ENCODE measurements at places on chromosomes 5 and 9.

- no peak for DNase-seq
Observed at GRCh38 chr9:15155323-15155722, 151.7 kb downstream of the TTC39B start.

DNA sequence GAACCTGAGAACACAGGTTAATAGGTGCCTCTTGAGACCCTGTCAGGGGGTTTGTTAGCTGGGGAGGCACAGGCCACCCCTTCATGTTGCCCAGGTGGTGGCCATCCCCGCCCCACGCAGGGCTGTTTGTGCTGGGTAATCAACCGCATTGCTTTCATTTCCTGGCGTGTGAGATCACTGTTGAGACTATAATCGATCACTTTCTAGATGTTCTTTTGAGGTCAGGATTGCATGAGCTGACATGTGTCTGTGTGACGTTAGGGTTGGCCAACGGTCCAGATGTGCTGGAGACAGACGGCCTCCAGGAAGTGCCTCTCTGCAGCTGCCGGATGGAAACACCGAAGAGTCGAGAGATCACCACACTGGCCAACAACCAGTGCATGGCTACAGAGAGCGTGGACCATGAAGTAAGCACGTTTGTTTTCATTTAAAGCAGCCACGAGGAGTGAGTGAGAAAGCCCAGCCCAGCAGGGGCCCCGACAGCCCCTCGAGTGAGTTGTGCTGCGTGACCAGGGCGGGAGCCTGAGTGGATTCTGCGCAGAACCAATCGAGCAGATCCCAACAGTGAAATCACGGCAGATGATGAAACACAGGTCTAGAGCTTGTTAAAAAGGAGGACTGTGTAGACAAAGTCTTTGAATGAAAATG lies 115.0 kb upstream of the CACNA1B start:
- DNase-seq = no peak

DNA sequence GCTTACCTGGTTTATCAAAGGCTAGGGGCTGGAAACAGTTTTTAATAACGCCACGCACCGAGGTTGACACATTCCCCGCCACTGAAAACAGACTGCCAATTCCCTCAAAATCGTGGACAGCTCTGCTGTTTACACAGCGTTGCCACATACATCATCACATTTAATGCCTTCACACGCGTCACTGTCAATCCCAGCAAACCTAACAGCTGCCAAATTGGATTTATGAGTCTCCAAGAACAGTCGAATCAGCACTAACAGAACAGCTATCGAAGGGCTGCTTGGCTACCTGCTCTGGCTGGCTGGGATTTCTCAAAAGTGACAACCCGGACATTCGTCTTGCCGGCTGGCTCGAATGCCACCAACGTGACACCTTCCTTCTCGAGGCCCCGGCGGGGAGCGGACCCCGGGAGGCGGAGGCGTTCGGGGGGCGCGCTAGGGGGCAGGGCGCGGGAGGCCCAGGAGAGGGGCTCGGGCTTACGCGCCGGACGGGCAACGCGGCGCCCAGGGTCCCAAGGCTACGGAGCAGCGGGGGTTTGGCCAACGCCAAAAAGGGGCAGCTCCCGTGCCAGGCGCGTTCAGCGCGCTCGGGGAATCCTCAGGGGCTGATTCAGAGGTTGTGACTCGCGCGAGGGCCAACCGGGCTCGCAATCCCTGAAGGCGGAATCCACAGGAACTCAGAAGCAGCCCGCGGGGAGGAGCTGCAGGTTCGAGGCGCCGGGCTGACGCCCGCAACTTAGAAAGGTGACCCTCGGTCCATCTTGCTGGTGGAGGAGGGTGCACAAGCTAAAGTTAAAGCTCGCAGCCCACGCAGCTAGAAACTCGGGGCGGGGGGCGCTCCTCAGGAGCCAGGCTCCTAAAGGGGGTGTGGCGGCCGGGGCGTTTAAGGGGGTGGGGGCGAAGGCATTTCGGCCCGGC lies 1.2 kb downstream of the CDC14B start:
- DNase-seq = no peak

- no peak for DNase-seq
Observed at GRCh38 chr5:177449140-177450061, 2.8 kb downstream of the PRR7 start.

- DNase-seq = no peak
Observed at GRCh38 chr5:104541141-104541785, 978.7 kb upstream of the NUDT12 start.

GRCh38 chr5:171595401-171595800 lies 176.0 kb downstream of the FGF18 start:
- no peak for DNase-seq

DNA sequence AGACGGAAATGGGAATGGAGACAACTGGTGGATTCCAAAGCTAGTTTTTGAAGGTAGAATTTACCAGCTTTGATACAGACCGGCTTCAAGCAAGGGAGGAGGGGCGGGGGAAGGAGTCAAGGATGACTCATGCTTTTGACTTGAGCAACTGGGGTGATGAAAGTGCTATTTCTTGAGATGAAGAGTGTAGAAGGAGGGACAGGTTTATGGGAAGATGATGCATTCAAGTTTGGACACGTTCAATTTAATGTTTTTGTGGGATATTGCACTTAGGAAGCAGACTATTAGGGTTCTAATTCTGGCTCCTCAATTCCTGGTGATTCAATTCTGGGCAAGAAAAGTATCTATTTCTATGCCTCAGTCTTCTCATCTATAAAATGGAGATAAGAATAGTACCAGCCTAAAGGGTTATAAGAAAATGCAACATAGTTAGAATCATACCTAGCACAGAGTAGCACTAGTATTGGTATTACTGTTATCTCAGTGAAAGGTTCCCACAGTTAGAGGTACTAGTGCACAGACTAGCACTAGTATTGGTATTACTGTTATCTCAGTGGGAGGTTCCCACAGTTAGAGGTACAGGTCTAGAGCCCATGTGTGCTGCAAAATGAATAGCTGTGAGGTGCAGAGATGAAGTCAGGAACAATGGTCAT lies 4.6 kb downstream of the NIPAL4 start:
- DNase-seq = no peak

GRCh38 chr9:3018691-3019230 lies 174.9 kb upstream of the PUM3 start:
- DNase-seq = no peak

- no peak for DNase-seq
Observed at GRCh38 chr9:132577119-132577518, 5.3 kb upstream of the BARHL1 start.

DNA sequence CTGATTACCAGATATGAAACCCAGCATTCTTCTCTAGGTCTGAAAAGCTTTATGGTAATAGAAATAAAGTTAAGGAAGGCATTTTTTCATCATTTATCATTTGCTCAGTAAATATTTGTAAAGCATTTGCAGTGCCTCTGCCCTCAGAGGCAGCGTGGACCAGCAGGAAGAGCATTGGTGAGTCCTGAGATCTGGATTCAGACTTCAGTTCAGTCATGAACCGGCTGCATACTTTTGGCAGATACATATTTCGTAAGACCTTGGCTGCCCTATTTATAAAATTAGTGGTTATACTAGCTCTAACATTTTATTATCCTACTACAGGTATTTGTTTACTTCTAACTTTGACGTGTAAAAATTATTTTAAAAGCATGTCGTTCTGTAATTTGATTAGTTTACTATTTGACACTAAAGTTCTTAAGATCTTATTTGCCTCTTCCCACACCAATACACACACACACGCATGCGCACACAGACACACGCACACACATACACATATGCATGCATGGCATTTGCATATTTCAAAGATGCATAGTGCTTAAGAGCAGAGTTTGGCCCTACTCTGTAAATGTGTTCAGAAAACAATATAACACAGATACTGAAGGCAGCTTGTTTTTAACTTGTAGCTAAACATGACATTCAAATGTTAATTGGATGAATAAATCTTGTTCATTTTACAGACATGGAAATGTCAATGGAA lies 101.9 kb downstream of the RPS23 start:
- no peak for DNase-seq

DNA sequence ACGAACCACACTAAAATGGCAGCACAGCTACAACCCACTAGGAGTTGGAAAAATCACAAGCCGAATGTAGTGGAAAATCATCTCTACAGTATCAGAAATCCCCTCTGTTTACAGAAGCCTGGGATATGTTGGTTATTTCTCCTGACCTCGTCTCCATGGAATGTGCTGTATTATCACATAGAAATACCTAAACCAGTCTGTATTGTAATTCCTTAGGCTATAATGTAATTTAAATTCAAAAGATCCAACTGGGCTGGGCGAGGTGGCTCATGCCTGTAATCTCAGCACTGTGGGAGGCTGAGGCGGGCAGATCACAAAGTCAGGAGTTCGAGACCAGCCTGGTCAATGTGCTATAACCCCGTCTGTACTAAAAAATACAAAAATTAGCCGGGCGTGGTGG lies 244.8 kb upstream of the MPDZ start:
- no peak for DNase-seq

DNA sequence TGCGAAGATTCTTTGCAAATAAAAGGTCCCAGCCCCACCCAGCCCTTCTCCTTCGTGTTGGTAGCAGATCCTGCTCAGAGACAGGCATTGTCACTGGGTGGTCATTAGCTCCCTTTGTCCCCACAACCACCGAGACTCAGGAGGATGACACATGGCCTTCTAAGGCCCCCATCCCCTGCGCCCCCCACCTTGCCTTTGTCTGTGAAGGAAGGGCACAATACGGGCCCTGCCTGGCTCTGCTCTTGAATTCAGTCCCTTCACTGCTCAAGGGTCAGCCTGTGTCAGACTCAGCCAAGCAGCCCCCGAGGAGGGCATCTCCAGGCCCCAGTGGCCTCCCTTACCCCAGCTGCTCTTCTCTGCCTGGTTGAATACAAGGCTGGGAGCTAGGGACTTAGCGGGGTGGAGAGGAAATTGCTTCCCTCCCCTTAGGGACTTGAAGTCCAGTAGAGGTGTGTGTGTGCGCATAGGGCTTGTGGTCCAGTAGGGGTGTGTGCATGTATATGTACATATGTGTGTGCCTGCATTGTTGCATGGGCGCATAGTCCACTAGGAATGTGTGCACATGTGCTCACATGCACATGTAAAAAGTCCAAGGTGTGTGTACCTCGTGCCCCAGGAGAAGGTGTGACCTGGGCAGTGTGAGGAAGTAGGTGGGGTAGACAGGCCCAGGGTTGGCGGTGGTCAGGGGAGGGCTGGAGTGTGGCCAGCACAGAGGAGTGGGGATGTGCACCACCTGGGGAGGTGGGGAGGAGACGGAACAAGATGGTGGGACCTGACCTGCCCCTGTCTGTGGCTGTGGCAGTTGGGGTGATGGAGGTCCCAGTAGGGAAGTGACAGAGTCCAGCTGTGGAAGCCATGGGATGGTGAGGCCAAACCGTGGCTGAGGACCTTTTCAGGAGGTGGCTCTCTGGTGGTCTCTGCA lies 59.1 kb downstream of the PHF2 start:
- no peak for DNase-seq

- no peak for DNase-seq
Observed at GRCh38 chr5:34684281-34684979, 28.3 kb downstream of the RAI14 start.

DNA sequence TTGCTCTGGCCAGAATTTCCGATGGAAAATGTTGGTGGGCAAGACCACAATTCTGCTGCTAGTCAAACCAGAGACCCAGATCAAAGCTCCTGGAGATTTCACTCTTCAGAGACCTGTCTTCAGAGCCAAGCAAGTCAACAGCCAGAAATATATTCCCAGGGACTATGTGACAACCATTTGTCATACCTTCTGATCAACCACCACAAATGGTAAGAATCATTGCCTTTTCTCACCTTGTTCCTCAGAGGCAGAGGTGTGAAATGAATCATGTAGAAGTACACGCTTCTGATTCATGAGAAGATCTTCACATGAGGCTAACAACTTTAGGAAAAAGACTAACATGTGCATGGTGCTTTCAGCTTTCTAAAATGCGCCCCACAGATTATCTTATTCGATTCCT lies 53.5 kb downstream of the SUSD1 start:
- DNase-seq = no peak

DNA sequence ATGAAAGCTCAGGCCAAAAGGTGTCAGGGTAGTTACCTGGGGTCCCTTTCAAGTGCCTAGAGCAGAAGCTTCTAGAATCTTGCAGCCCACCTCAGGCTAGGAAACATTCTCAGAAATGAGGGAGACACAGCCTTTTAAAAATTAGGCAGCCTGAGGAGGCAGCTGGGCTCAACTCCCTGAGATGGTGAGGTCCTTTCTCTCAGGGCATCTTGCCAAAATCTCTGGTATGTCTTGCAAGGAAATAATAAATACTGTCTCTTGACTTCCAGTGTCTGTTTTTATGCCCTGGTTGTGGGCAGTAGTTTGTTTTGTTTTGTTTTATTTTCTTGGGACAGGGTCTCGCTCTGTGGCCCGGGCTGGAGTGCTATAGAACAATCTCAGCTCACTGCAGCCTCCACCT lies 100.9 kb upstream of the APC start:
- no peak for DNase-seq
